B cell (primary cell): ENCODE measurements at places on chromosomes 4 and X.

GRCh38 chr4:14994242-14994641, 8.0 kb upstream of the CPEB2 start:
- DNase-seq: no peak

- no peak for DNase-seq
Observed at GRCh38 chr4:116400480-116400879, 684.9 kb downstream of the TRAM1L1 start.

DNA sequence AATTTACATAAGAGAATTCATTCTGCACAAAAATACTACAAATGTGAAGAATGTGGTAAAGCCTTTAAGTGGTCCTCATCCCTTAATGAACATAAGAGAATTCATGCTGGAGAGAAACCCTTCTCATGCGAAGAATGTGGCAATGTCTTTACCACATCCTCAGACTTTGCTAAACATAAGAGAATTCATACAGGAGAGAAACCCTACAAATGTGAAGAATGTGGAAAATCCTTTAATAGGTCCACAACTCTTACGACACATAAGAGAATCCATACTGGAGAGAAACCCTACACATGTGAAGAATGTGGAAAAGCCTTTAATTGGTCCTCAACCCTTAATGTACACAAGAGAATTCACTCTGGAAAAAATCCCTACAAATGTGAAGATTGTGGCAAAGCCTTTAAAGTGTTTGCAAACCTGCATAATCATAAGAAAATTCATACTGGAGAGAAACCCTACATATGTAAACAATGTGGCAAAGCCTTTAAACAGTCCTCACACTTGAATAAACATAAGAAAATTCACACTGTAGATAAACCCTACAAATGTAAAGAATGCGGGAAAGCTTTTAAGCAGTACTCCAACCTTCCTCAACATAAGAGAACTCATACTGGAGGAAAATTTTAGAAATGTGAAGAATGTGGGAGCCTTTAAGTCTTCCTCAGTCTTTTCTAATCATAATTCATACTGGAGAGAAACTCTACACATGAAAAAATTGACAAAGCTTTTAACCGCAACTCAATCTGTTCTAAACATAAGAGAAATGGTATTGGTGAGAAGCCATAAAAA, 37.4 kb downstream of the ZNF718 start:
- no peak for DNase-seq

- DNase-seq: no peak
Observed at GRCh38 chr4:108774809-108775530, 12.1 kb upstream of the ETNPPL start.

- no peak for DNase-seq
Observed at GRCh38 chr4:188268131-188268908, 129.1 kb downstream of the TRIML1 start.

GRCh38 chr4:26812049-26812714, 48.5 kb upstream of the STIM2 start:
- DNase-seq: no peak

DNA sequence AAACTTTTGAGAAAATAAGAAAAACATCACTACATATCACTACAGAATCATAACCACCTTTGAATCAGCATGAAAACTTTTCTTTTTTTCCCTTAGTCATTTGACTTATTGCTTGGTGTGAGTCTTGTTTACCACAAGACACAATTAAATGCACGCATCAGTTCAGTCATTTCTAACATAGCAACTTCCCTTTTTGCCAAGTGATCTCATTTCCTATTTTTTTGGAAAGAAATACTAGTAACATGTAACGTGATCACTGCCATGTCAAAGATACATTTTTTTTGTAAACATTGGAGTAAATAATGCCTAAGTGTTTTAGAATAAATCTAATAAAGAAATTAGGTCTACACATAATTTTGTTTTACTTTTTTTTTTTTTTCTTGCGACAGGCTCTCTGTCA, 5.1 kb upstream of the CXCL8 start:
- DNase-seq: peak; percentile 13

DNA sequence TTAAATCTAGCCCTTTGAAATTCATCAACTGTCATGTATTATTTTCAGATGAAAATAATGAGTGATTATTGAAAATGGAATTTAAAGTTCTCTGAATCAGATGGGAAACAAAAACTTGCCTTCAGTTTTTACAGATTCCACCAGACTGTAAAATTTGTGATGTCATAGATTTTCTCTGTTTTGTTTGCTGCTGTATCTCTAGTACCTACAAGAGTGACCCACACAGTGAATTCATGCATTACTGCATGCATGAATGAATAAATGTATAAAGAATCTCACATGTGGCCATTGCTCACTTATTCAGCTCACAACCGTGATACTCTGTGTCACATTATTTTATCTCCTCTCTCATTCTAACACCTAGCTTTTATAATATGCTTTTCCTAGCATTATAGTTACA, 532.2 kb upstream of the AGA start:
- no peak for DNase-seq

DNA sequence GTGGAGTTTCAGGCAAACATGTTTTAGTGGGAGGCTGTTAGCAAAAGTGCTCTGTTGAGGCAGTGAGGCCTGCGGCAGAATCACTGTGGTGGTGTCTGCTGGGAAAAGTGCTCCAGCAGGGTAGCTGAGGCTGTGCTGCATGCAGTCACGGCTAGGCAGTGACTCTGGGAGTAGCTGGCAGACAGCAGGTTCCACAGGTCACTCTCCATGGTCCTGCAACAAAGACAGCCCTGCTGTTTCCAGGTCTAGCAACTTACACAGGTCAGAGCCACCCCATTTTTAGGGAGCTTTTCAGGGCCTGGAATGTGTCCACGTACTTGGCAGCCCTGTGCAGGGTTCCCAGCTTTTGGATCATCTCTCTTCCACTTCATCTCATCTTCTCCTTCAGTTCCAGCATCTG, 184.3 kb downstream of the NAA11 start:
- no peak for DNase-seq

GRCh38 chr4:19026281-19026680, 1004.7 kb upstream of the LCORL start:
- no peak for DNase-seq

DNA sequence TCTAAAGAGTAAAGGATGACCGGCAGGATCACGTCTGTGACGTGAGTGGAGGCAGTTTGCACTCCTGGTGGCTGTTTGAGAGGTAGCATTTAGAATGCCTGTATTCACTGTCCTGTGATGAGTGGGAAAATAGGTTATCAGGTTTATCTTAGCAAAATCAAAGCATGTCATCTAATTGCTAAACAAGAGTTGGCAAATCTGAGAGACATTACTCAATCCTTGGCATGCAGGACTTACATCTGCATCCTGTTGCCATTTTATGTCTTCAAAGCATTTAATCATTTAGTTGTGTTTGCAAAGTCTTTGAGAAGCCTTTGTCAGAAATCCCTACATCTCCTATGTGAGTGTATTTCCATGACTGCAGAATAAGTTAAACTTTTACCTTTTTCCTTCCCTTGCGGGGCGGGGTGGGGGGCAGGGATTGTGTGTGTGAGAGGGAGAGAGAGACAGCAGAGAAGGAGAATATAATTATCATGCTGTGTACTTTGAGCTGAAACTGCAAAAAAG, 41.4 kb upstream of the MSANTD1 start:
- no peak for DNase-seq

DNA sequence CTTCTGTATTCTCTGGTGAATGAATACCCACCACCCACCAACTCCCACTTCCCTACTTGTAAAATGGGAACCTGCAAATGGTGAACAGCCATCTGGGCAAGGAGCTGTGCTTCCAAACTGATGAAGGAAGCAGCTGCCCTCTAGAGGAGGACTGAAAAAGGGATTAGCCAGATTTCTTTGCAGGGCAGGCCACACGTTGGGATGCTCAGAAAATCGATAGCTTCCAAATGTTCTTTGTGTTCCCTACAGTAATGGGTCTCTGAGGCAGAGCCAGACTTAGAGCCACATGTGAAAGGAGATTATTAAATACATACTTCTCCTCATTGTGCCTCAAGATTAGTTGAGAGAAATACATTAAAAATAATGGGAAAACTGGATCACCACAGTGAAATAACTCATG, 39.3 kb upstream of the LPAR4 start:
- no peak for DNase-seq

DNA sequence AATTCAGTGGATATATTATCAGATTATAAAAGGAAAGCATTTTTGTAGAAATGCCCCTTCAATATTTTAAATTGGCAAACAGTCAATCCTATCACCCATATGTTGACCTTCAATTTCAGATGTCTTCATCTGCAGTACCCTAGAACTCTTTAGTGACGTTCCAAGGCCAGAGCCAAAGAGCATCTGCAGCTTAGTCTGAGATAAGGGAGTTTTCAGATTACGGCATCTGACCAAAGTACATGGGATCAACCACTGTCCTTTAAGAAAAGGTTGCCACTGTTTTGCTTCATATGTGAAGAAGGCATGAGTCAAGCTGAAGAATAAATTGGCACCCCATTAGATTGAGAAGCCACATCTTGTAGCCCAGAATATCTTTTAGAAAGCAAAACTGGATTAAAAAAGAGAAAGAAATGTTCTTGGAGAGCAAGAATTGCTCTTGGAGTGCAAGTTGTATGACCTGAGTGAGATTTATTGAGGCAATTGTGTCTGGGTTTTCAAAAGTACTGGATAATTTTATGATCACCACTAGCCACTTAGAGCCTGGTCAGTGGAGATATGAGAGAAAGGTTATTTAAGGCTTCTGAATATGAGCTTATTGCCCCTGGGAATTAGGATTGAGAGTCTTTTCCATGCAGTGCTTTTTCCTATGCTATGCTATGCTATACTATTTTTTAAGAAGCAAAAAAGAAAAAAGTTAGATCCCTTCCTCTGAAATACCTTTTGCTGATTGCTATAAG, 251.9 kb upstream of the NR3C2 start:
- no peak for DNase-seq

GRCh38 chrX:16558489-16558888, 91.5 kb upstream of the S100G start:
- no peak for DNase-seq

GRCh38 chrX:2451501-2452316, 49.1 kb downstream of the DHRSX start:
- no peak for DNase-seq

- DNase-seq: peak; percentile 53
Observed at GRCh38 chrX:56729152-56729850, at the start of gene NBDY. Gene NBDY (plus strand): TSS chrX:56729243. CDS start chrX:56729354, 111 bp downstream.

GRCh38 chrX:72006461-72006860, 95.8 kb downstream of the NHSL2 start:
- no peak for DNase-seq
